A549 treated with CpdA at 1 μM for 4 hours (cell line): ENCODE measurements at places on chromosomes 7 and 10. TPM values are rescaled to one million over a fixed set of nuclear protein-coding genes. Genes with fewer than 3 reads are reported as not detected.

Gene CHST3
- 34.9 to 42.8 TPM (median 36.6 TPM) in 5 replicates for total RNA-seq

Gene NPTX2
- 0.01 to 0.09 TPM (median 0.08 TPM) in 4 of 5 replicates, not detected in the other for total RNA-seq

Gene GIMAP2
- total RNA-seq: not detected in 5 replicates

Gene GCK
- total RNA-seq: 0.02 TPM in 1 of 5 replicates, not detected in the others

Gene PTN
- total RNA-seq: not detected in 5 replicates

Gene CYP26C1
- not detected in 5 replicates for total RNA-seq

Gene ZPBP
- total RNA-seq: not detected in 5 replicates
